GM23338 (cell line): ENCODE measurements at places on chromosomes 2 and 18.

DNA sequence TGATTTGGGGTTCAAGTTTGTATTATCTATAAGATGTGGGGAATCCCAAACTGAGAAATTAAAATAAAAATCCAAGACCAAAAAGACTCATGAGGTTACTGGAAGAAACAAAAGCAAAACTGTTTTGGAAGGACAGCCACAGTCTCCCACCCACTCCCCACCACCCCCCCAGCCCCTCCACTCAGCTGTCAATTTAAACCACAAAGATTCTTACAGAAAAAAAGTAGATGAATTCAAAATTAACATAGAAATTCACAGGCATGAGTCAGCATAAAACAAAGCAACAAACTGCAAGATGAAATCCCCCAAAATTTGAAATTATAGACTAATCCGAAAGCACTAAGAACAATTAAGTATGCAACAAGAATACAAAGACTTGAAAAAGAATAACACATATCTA is 12.1 kb downstream of the MAP4K3 start:
- DNase-seq: no peak

- DNase-seq: peak; percentile 67
Measured at GRCh38 chr2:120883607-120884440, 148.2 kb downstream of the GLI2 start.

DNA sequence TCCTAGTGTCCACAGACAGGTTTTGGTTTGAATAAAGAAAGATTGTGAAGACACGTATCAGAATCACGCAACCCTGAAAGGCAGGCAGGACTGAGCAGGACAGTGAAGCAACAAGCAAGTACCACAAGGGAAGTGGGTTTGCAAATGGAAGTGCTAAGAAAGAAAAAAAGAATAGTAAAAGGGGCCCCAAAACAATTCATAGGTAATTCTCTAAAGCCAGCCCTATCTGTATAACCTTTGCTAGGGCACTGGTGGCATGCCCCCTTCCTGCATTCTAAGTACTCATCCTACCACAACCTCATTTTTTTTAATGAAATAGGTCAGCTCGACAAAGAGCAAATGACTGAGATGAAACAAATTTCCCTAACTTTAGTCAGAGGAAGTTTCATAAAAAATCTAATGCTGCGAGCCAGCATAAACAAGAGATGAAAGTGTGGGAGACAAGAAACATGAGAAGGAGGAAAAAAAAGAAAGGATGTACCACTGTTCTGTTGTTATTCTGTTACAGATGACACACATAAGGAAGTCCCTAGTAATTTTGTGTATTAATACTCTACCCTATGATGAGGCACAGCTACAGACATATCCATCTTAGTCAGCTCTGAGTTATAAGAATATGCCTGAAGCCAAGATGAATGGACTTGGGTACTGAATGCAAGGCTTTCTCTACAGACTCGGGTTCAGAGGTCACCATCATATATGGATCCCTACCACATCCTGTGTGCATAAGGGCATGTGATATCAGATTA is 32.2 kb downstream of the IKZF2 start:
- DNase-seq: no peak

DNA sequence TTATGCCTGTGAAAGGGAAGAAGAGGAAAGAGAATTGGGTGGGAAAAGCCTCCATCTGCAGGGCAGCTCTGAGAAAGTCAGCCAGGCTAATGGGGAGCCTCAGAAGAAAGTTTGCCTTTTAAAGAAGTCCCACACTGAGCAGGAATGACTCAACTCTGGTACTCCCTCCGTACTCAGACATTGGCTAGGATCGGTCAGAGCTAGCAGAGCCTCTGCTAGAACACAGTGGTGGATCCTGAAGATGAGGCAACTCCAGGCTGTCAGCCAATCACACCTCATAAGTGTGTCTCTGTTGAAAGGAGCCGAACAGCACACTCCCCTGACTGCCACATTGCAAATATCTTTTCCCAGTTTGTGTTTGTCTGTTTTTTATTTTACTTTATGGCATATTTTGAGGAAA is 96.9 kb downstream of the HNRNPLL start:
- no peak for DNase-seq

DNA sequence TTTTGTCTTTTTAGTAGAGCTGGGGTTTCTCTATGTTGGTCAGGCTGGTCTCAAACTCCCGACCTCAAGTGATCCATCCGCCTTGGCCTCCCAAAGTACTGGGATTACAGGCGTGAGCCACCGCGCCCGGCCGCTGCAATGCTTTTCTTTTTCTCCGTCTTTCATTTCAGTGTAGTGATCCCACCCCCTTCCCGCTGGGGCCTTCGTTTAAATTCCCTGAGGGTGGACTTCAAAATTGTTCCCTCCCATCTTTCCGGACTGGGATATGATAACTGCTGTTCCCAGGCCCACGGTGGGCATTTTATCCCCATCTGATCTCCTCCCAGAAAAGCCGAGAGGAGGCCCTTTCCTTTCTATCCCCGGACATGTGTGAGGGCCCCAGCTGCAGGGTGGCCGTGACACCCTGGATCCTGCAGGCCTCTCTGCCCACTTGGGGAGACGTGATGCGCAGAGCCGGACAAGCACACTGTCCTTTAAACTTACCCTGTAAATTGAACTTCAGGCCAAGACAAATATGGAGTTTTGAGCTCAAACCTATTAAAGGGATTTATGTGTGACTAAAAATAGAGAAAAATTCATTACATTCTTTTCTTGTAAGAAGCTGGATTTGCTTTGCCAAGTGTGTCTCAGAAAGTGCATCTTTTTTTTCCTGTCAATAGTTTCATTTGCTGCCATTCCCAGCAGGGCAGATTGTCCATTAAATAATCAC is 54.5 kb upstream of the AFF3 start:
- no peak for DNase-seq

GRCh38 chr2:43609290-43609918 is 13.6 kb upstream of the THADA start:
- peak; percentile 82 for DNase-seq

- no peak for DNase-seq
Measured at GRCh38 chr2:56133441-56133840, 50.3 kb upstream of the CCDC85A start.

DNA sequence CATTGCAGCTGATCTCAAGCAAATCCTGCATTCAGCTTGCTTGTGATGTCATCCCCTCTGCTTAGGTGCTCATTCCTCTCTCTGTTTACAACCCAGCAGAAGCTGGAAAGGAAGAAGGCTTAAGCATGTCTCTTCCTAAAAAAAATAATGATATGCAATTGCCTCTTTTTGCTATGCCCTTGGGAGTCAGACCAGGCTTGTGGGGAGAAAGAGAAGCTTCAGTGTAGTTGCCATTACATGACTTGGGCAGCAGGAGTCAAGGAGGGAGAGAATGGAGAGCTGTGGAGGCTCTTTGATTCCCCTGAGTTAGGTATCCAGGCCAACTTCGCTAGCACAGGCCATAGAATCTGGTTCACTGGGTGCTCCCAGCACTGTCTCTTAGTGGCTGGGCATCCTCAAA is 101.1 kb downstream of the MAPK4 start:
- no peak for DNase-seq

DNA sequence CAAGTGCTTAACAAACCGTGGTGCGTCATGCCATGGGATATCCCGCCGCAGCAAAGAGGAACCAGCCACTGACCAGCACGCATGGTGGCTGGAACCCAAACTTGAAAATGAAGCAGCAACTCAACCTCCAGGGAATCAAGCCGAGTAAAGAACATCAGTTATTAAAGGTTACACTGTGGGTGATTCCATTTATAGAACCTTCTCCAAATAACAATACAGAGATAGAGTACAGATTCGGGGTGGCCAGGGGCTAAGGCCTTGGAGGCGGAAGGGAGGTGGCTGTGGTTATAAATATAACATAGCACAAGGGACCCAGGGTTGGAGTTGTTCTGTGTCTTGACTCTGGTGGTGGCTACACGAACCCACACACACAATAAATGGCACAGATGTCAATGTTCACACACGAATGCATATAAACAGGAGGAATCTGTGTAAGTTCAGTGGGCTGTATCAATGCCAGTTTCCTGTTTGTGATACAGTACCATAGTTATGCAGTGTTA is 123.1 kb downstream of the EIPR1 start:
- DNase-seq: no peak

GRCh38 chr2:236935631-236936445 is 149.9 kb upstream of the COPS8 start:
- no peak for DNase-seq

DNA sequence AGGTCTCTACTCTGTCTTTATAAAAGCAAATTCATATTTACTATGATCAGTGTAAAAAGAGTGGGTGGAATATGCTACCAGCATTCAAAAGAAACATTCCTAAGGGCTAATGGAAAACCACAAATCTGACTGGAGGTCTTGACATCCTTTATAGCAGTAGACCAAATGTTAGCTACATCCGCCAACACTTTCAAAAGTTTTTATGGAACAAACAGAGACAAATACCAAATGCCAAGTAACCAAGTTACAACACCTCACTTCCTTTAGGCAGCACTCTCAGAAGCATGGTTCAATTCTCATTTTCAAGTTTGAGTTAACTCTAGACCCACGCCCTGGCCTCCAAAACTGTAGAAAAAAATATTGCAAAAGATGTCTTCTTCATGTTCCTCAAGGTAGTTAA is 78.3 kb upstream of the SETBP1 start:
- DNase-seq: no peak

DNA sequence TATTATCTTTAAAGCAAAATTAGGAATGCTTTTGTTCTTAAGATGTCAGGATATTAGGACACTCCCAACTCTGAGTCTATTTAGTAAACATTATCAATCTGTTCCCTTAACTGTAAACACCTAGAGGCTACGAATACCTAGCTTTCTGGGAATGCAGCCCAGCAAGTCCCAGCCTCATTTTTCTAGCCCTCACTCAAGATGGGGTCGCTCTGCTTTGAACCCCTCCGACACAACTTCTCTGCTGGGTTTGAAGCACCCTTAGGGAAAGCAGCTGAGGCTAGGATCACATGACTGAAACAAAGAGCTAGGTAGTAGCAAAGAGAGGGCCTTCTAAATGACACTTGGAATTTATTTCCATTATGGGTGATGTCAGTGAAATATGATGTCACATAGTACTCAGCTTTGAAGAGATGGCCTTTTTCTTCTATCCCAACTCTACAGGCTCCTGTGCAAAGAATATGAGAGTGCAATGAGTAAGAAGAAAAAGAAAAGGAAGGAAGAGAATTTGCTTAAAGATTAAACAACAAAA is 114.7 kb downstream of the CSRNP3 start:
- DNase-seq: no peak

- no peak for DNase-seq
Measured at GRCh38 chr2:16522031-16522831, 143.4 kb downstream of the CYRIA start.

- no peak for DNase-seq
Measured at GRCh38 chr2:78245394-78246135, 723.4 kb upstream of the LRRTM4 start.

- DNase-seq: no peak
Measured at GRCh38 chr2:54750040-54750439, 26.6 kb downstream of the EML6 start.

DNA sequence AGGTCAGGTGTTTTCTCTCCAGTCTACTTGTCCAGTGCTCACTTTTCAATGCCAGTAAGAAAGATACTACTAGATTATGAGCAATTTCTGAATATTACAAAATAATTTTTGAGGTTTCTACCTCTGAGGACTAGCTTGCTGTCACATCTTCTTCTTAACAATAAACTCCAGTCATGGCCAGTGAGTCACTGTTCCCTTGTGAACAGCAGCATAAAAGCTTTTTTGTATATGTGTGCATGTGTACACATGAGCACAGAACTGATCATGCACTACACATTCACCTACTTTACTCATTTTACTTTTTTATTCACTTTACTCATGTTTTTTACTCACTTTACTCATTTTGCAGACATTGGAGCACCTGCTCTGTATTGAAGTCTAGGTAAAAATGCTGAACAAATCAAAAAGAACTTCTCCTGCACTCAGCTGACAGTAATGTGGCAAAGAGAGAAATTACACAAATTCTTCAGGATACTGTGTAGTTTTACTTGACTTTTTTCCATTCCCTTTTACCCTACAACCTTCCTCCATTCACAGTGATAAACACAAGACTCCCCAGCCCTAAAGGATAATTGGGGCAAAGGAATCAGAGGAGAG is 28.0 kb downstream of the ST6GAL2 start:
- DNase-seq: no peak

DNA sequence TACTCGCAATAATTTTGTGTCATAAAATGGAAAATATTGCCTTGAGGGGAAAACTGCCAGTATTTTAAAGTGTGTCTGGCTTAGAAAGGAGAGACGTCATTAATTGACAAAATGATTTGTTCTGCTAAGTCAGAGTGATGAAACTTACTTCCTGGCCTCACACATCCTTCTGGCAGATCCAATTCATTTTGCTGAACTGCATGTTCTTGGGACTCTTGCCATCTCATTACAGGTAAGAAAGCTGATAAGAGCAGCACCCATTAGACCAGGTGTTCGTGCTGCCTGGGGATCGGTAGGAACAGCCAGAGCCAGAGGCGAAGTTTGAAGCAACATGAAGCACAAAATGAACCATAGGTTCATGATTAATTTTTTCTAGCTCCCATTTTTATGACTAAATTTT is 38.0 kb downstream of the KCNE4 start:
- no peak for DNase-seq

DNA sequence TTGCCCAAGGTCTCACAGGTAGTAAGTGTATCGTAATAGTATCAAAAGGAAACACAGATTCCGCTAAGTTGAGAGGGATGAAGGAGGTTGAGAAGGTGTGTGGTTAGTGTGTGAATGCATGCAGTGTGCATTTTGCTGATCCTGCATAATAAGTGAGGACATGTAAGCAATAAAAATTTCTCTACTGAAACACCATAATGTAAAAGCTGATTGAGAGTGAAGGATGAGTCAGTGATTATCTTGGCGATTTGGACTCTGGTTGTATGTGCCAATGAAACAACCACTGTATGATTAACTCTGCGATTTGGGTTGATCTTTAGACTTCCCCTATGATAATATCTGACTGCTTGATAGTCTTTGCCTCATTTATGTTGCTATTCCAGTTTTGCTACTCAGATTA is 16.7 kb upstream of the ADGRF3 start:
- DNase-seq: no peak

GRCh38 chr2:179802051-179802882 is 59.1 kb downstream of the ZNF385B start:
- no peak for DNase-seq

- DNase-seq: no peak
Measured at GRCh38 chr2:144455987-144456386, 63.9 kb downstream of the ZEB2 start.

GRCh38 chr2:207565736-207566500 is 36.2 kb downstream of the CREB1 start:
- DNase-seq: no peak

DNA sequence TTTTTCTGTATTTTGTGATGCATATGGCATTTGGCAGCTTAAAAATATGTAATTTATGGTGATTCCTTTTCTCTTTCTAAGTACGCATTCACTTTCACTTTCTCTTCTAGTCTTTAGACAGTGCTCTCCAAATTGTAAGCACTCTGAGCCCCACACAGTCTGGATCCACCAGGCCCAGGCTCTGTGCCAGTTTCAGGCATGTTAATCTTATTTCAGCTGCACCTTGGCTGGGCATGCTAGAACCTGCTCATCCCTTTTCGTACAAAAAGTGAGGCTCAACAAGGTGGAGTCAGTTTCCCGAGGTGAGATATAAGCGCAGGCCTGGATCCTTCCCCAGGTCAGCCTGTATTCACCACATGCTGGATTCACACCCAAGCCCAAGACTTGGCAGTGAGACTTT is 203.9 kb downstream of the MTX2 start:
- DNase-seq: no peak
